Fibroblast of upper back skin (primary cell): ENCODE measurements at places on chromosomes 2 and 18.

GRCh38 chr2:240529344-240529999 lies 28.3 kb downstream of the ANKMY1 start:
- DNase-seq: no peak

DNA sequence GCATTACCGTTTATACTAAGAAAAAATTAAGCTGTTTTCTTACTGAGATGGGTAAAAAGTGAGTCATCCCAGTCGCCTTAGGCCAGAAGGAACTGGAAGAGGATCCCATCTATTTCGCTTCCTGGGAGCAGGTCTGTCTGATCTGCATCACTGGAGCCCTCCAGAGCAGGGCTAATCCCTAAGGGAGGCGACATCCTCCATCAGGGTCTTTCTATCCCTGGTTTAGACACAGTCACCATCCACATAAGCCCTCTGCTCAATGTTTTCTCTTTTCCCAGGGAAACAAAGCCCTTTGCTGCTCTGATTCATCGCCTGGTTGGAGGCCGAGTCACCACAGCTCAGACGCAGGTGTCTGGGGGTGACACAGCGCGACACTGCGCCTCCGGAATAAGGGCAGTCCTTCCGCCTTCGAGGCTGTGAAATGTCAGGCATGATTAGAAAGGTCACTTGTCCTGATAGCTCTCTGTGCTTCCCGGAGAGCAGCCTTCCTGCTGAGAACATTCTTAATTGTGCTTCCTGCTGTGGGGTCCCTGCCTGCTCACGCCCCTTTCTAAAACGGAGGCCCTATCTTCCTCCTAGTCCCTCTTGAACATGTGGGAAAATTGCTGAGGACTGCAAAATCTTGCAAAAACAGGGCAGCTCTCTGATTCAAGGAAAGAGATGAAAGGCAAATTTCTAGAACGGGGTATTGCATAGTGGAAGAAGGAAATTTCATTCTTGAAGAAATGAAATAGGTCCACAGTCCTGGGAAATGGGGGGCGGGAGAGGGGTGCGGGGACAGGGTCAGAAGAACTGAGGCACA lies 56.3 kb downstream of the MARCHF4 start:
- peak; percentile 51 for DNase-seq

DNA sequence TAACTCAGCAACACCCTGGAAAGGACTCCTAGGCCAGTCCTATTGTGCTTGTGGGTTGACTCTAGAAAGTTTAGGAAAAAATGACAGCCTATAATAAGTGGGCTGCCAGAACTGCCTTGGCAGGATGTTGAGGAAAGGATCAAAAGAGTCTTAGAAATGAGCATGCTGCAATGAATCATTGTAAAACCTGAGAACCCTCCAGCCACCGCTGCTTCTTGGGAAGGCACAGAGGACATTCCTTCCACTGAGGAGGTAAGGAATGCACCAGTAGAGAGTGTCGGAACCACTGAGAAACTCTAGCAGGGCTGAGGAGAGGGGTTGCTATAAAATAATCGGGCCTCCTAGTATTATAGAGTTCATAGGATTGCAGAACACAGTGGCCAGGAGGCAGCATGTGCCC lies 146.7 kb upstream of the SMIM21 start:
- DNase-seq: peak; percentile 82

DNA sequence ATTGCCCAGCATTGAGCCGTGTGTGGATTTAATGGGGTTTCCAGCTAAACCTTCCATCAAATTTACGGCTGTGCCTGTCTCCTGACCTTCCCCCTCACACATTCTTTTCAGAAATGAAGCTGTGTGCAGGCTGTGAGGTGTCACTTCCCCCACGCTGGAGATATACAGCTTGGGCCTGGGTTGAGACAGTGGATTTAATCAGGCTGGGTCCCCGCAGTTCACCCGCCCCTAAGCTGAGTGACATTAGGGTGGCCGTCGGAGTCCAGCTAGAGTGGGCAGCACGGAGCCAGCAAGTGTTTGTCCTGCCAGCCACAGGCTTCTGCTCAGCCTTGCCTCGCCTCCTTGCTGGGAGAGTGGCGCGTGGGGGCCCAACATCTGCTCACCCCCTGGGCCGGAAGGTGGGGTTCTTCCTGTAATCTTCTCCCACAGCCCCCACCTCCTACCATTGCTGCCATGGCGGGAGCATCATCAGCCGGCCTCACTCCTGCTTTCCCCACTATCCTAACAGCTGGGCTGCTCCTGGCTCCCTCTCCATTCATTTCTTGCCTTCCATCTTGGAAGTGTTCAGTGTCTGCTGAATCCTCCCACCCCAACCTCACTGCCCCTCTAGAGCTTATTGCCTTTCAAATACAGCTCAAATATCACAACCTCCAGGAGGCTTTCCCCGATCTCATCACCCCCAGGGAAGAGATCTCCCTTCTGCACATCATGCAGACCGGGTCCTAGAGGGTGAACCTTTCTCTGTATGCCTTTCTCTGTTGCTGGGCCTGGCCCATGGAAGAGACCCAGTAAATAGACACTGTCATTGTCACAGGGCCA lies 149.0 kb downstream of the GLI2 start:
- no peak for DNase-seq

- DNase-seq: no peak
These were observed 10.9 kb downstream of the CIB4 start for GRCh38 chr2:26630235-26630634.

- no peak for DNase-seq
These were observed 13.8 kb upstream of the CCDC102B start for GRCh38 chr18:68784071-68784470.
